Foreskin keratinocyte (primary cell): ENCODE measurements at places on chromosomes 3 and 15. TPM values are rescaled to one million over a fixed set of nuclear protein-coding genes. Genes with fewer than 3 reads are reported as not detected.

Gene HIGD1A
- 183 and 201 TPM in 2 replicates for polyA plus RNA-seq

Gene MST1R
- polyA plus RNA-seq, result 104 and 120 TPM in 2 replicates

Gene AGBL1
- not detected in 2 replicates for polyA plus RNA-seq

Gene UBA7
- 3.9 and 4.8 TPM in 2 replicates for polyA plus RNA-seq

Gene CAMP
- polyA plus RNA-seq, result 0.38 TPM in 1 of 2 replicates, not detected in the other

Gene ZNF385D
- 1.2 and 2.3 TPM in 2 replicates for polyA plus RNA-seq

Gene ECE2
- not detected in 2 replicates for polyA plus RNA-seq

DNA sequence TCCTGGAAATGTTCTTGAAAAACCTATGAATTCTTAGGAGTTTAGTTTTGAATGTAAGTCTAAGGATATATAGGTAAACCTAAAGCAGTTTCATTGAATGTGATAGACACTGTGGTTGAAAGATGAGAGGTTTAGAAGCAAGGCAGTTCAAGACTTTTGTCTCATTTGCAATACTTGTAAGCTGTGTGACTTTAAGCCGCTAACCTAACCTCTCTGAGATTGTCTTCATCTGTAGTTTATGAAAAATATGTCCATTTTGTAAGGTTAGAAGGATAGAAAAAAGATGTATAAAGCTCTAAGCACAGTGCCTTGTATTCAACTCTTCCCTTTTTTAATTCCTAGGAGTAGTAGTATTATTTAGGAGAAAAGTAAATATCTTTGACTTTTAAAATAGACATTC lies 306.6 kb upstream of the ARRDC4 start:
- no peak for DNase-seq

DNA sequence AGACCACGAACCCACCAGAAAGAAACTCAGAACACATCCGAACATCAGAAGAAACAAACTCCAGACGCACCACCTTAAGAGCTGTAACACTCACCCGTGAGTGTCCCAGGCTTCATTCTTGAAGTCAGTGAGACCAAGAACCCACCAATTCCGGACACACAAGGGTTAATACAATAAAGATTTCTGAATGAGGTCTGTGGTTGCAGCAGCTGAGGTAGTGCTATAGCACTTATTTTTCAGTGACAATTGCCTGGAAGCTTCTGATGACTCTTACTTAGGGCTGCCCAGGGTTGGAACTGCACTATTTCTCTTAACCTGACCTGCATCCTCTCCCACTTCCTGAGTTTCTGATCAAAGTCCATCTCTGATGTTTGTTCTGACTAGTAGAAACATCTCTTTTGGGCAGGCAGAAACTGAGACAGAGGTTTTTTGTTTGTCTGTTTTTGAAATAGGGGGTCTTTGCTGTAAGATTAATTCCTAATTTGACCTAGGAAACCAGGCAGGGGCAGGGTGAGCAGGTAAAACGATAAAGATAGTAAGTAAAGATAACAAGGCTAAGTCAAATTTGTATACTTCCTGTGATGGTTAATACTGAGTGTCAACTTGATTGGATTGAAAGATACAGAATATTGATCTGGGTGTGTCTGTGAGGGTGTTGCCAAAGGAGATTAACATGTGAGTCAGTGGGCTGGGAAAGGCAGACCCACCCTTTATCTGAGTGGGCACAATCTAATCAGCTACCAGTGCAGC lies 169.1 kb downstream of the GAP43 start:
- no peak for DNase-seq

DNA sequence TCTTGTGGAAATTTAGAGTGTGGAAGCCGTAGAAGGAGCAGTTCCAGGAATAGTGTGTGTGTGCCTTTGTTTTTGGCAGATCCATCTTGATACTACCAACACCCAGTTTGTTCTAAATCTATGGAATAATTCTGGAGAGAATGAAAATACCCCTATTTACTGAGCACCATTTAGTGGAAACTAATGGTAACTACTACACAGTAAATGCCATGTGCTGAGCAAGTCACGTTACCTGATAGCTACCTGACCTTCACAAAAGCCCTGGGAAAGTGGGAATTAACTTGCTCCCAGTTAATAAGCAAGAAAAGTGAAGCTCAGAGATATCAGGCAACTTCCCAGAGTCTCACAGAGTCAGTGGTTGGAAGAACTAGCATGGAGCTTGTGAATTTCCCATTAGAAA lies 137.7 kb downstream of the ARPP21 start:
- no peak for DNase-seq

DNA sequence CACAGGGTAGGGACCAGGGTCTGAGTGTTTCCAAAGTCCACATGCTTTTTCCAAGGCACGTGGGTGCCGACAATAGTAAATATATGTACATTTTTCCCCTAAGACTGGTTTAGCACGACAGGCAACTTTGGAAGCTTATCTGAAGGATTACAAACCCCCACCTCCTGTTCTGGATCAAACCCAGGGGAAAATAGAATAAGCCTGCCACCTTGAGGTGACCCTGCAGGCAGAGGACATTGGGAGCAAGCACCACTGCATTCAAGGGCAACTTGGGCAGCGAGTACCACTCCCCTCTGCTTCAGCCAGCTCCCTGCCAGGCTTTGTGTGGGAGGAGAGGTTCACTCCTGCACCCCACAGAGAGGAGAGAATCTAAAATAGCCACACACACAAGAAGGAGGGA lies 44.8 kb downstream of the KBTBD12 start:
- DNase-seq, result peak; percentile 20

DNA sequence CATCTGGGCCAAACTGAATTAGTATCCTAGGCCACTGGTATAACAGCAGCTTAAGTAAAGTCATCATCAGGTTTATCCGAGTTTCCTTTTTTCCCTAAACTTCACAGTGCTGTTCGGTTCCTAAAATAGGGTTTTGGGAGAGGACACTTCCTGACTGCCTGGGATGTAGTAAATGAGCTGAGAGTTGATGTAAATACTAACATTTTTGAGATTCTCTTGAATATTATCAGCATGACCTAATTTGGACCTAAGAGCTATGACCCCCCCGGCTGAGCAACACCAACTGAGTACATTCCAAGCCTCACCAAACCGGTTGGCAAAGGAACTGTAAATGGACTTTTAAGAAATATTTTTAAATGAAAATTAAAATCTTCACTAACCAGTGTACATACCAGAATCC lies 78.8 kb downstream of the IL5RA start:
- DNase-seq, result no peak

GRCh38 chr3:108134555-108134880 lies 43.7 kb upstream of the CD47 start:
- DNase-seq, result no peak

DNA sequence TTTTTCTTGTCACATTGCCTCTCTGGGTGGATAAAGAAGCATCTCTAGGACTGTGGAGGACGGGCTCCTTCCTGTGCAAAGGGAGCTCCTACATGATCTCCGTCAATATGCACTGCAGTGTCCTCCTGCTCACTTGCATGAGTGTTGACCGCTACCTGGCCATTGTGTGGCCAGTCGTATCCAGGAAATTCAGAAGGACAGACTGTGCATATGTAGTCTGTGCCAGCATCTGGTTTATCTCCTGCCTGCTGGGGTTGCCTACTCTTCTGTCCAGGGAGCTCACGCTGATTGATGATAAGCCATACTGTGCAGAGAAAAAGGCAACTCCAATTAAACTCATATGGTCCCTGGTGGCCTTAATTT lies 478 bp downstream of the GPR15 start:
- no peak for DNase-seq

- DNase-seq, result no peak
Observed at GRCh38 chr15:96882121-96882772, 551.7 kb downstream of the NR2F2 start.

DNA sequence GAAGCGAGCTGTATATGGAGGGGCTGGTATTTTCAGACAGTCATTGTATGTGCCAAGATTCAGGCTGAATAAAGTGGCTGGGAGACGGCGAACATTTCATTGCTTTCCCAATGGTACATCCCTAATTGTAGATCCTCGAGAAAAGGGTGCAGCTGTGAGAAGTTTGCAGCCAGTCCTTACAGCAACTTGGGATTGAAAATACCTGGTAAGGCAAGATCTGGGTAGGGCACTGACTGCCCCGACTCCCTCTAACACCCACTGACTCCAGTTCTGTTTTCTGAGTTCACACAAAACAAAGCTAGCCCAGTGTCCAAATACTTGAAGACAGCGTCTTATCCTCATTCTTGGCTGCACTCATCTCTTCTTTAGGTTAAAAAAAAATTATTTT lies 63.7 kb downstream of the EDEM1 start:
- no peak for DNase-seq

DNA sequence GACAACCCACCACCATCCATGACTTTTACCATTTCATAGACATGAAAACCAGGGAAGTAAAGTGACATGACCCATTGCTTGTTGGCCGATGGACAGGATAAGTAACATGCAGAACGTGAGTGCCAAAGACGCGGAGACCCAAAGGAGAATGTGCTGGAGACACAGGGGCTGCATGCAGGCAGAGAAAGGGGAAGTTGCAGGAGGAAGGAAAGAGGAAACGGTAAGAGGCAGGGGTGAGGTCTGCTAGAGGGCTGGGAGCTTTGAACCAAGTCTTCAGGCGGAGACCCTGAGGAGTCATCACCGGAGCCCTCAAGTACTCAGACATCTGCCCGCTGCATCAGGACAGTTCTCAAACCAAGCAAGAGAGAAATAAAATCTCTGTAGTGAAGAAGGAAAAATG lies 34.9 kb downstream of the MAGEF1 start:
- no peak for DNase-seq

DNA sequence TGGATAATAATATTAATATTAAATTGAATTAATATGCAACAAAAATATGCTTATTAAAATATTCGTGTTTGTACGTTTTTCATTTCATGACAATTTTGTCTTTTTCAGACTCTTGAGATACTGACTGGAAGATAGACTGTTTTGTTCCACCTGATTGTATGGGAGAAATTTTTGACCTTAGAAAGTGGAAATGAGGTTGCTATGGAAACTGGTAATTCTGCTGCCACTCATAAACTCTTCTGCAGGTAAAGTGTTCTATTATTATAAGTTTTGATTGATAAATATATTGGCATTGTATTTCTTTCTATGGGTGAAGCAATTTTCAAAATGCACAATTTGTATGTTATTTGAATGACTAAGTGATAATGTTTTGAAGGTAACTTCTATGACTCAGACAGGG lies 55.0 kb downstream of the CNTN6 start:
- no peak for DNase-seq
